ENCODE measurements at places on chromosomes 6 and 20.

- no peak for DNase-seq
Observed at GRCh38 chr6:144279484-144280150, 5.5 kb upstream of the UTRN start.

DNA sequence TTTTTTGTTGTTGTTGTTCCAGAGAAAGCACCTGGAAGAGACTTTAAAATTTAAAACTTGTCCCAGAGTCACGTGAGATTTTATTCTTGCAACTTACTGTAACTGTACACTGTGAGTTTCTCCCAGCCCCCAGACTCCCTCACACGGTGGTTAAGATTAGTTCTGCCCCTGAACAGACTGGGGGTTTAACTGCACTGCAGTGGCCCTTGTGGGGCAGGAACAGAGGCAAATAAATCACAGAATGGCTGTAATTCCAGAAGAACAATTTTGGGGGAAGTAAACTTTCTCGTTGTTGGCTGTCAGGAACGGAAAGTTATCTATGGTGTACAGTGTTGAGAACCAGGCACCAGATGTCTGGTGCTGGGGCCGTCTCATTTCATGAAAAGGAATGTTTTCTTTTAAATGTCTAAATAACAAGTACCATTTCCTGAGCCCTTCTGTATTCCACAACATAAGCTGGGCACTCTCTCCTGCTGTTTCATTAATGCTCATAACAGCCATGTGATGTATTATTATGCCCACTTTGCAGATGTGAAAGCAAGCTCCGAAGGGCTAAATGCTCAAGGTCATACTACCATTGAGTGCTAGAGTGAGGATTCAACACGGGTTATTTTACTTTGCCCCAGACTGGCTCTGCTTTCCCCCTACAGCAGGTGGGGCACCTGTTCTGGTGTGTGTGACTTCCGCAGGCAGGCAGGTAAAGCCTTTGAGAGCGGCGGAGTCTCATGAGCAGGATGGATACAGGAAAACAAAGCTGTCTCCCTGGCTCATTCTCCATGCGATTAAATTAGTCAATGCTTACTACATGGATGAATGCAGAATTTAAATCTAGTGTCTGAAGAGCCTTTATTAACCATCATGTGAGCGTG is 30.5 kb downstream of the CNKSR3 start:
- no peak for DNase-seq

GRCh38 chr6:35128496-35128895 is 12.6 kb downstream of the TCP11 start:
- no peak for DNase-seq

DNA sequence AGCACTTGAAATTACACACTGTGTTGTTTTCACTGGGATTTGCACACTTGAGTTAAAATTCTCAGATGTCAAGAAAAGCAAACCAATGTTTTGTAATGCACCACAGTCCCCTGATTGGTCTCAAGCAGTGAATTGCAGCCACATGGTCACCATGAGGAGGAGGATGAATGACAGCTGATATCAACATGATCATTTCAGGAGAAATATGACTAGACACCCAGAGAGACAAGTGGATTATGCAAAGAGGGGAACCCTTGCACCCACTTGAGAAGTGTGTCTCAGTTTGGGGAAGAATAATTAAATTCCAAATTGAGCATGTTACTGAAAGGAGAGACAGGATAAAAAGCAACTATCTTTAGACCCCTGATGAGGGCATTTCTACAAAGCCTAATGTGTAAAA is 69.3 kb downstream of the UST start:
- no peak for DNase-seq

DNA sequence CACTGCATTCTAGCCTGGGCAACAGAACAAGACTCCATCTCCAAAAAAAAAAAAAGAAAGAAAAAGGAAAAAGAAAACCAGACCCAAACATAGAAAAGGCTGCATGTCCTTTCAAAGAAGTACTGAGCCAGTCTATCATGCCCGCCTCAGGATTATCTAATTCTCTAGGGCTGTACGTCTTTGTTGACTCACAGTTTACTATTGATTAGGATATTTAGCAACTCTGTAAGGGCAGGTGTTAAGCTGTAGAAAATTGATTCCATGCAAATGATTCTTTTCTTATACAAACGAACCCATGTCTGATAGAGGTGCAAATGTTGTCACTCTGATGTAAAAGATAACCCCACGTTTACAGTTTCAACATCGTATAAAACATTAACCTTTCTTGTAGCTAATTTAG is 209.0 kb downstream of the TTLL2 start:
- no peak for DNase-seq

DNA sequence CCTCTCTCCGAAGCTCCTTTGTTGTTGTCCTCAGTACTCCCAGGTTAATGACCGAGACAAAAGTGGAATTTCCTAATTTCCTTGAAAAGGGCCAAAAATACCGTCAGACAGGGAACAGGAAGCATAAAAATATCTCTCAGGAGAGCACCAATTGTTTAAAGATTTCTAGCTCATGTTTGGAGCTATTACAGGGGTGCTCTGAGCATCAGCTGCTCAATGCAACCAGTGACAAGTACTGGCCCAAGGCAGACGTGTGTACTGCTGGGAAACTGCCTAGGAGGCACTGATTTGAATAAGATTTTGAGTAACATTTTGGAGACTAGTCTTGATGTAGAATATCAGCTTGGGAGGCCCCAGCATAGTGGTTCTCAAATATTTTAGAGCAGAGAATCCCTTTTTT is 17.3 kb downstream of the LAMA4 start:
- DNase-seq = no peak

GRCh38 chr20:45821947-45822346 is 5.2 kb downstream of the TNNC2 start:
- DNase-seq = no peak

DNA sequence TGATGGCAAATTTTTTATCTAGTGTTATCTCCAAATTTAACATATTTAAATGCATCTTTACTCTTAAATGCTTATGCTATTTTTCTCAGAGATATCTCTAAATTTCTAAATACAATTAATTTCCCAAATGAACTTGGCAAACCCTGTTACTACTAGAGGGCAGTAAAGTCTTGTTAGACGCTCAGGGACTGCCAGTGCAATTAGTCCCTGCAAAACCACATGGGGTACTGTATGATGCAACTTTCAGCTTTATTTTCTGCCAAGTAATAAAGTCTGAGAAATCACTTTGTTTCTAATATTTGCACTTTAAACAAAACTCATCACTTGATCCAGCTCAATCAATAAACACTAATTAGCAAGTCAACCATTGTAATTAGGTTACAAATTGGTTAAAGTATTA is 76.0 kb upstream of the ADGRB3 start:
- DNase-seq = no peak

- no peak for DNase-seq
Observed at GRCh38 chr20:50834599-50835005, 39.7 kb downstream of the BCAS4 start.

DNA sequence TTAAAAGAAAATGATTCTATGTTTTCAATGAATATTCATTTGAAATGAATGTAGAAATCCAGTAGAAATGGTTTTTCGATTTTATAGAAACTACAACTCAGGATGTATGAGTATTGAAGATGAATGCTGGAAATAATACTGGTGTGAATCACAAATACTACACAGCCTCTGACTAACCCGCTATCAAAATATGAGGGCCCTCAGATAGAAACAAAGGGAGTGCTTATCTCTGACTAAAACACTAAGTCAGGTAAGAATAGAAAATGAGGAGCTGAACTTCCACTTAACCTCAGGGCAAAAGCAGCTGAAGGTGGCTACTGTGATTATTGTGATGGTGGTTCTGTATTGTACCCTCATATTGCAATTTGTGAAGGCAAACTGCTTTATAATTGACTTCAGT is 220.9 kb upstream of the RNF217 start:
- DNase-seq = no peak

- DNase-seq = no peak
Observed at GRCh38 chr6:84709121-84709520, 55.3 kb downstream of the TBX18 start.

GRCh38 chr6:8589941-8590729 is 154.8 kb upstream of the SLC35B3 start:
- DNase-seq = no peak

GRCh38 chr6:30554962-30555815 is 1.1 kb downstream of the GNL1 start:
- no peak for DNase-seq

DNA sequence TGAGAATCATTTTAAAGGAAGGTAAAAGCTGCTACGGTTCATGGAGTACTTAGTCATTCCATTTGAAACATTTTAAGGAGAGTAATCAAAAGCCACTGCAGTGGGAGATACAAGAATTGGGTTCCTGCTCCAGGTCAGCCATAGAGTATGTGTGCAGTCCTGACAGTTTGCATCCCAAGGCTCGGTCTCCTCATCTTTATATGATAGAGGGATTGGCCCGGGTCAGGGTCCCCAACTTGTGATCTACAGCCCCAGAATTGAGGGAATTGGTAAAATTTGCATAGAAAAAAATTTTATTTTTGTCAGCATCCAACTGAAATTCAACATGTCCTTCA is 147.4 kb upstream of the PRND start:
- DNase-seq = no peak

- DNase-seq = no peak
Observed at GRCh38 chr20:34680586-34681175, 3.8 kb upstream of the PIGU start.

- DNase-seq = no peak
Observed at GRCh38 chr6:47360388-47360787, 50.7 kb upstream of the TNFRSF21 start.

DNA sequence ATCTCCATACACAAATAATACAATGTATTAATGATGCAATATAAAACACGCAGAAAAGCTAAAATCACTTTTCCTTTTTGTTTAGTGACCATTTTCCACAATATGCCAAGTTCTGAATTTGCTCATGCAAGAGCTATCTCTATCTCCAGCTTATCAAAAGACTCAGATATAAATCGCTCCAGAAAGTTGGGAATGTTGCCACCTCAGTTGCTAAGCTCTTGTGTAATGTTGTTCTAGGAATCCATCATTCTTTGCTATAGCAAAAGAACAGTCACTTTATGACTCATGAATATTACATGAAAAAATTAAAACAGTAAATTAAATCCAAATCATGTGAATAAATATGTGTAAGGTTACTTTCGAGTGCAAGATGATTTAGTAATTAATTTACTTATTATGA is 8.7 kb downstream of the PLAGL1 start:
- DNase-seq = no peak

DNA sequence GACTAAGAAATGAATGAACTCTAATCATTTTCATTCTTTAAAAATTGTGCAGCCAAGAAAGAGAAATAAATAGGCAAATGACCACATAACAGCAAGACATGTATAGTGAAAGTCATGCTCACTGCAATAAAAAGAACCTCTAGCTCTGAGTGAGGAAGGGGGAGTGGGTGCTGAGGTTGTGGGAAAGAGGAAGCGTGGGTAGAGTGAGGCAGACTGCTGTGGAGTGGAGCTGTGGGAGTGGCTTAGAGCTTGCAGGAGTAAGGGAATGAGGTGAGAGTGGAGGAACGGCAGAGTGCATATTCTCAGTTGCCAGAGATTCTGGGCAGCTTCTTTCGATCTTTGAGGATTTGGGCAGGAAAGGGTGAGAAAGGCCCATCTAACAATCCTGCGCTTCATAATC is 10.4 kb downstream of the DEFB129 start:
- no peak for DNase-seq

GRCh38 chr20:8983478-8984345 is 85.2 kb upstream of the PLCB4 start:
- no peak for DNase-seq

DNA sequence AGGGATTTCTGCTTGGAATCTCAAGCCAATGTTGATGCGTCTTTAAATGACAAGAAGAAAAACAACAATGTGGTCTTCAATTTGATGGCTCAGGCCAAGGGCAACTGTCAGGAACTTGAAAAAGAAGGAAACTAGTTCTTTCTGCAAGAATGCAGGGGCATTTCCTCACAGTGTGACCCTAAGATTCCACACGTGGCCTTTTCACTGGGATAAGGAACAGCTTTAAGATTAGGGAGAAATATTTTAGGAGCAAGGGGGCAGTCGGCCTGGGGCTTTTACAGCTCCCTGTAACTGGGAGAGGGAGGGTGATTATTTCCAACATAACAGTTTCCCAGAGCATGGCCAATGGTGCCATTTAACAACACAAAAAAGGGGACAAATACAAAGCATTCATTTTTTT is 39.4 kb upstream of the MRPS10 start:
- DNase-seq = no peak

DNA sequence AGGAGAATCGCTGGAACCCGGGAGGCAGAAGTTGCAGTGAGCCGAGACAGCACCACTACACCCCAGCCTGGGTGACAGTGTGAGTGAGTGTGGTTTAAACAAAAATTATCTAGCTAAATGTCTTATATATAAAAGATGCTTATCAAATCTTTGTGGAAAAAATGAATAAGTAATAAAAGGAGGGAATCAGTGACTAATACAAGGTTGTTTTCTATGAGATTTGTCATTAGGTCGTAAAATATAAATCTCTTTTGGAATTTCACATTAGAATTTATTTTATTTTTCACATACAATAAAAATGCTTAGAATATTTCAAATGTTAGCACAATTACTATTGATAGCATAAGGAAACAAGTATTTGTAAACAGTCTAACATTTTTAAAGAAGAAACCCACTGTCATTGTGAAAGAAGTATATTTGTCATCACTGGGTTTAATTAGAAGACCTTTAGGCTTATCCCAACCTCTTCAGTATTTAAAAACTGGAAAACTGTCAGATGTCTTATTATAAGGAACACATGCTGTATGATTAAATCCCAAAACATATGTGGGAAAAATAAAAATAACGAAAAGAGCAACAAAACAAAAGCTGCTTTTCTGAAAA is 47.1 kb downstream of the ASCC3 start:
- no peak for DNase-seq

DNA sequence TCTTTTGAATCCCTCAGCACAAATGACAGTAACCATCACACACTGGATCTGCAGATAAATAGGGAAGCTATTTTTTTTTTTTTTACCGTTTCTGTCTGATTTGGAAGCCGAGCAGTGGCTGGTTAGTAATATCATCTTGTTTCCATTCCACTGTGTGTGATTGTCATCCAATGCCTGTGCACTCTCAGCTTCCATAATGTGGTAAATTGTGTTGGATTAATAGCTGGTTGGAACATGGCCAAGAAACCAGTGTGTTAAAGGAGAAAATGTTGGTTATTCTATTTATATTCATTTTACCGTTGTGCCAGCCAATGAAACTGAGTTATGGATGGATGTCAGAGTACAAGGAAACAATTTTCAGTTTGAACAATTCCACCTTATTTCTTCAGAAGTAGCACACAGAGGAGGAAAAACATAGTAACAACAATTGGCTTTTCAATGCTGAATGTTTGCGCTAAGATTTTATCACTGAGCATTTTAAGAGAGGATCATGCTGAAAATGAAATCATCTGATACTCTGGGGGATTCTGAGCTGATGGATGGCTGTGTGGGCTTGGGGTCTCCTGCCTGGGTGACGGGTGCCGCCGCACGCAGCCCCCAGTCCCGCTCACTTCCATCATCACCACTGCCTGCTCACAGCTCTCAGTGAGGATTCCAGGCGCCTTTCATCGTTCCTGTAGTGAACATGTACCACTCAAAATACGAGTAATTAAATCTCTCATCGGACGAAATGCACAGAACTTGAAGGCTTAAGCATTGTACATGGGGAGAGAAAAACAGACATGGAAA is 40.7 kb upstream of the EXOC2 start:
- DNase-seq = no peak

All from effector CD4-positive, alpha-beta T cell (primary cell).